ENCODE measurements at places on chromosomes 1 and 21.

- DNase-seq, result no peak
These were observed 118.5 kb downstream of the ZMYM4 start for GRCh38 chr1:35386959-35387358.

DNA sequence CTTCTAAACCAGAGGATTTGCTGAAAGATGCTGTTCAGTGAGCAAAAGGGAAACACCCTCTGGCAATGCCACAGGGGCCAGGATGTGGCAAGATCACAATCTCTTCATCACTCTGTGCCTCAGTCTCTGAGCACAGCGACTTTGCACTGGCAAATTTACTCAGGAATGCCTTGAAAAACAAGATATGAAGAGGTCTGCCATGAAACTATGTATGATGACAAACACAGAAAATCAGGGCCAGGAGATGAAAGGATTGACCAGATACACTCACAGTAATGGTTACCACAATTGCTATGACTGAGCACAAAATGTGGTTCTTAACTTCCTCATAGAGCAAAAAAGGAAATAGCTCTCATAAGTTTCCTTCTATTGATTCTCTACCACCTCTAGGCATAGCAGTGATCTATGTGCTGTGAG is 5.8 kb downstream of the TTC13 start:
- DNase-seq, result no peak

DNA sequence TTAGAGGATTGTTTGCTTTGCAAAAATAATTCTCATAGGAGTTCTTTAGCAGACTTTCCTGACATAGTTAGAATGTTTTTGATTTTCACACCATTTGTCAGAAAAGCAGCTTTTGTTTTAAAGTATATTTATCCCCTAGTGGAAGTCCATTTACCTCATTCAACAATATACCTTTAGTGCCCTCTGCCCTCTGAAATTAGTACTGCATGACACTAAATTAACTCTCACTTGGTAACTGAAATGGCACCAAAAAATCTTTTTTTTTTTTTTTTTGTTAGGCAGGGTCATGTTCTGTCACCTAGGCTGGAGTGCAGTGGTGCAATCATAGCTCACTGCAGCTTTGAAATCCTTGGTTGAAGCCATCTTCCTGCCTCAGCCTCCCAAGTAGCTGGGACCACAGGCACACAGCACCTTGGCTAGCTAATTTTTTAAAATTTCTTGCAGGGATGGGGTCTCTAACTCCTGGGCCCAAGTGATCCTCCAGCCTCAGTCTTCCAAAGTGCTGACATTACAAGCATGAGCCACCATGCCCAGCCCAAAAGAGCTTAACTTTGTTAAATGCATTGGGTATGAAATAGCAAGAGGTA is 13.6 kb downstream of the LRRC42 start:
- DNase-seq, result no peak

GRCh38 chr1:230621324-230622030 is 20.8 kb upstream of the COG2 start:
- DNase-seq, result no peak

- no peak for DNase-seq
These were observed 110.6 kb downstream of the HS2ST1 start for GRCh38 chr1:87024936-87025540.

Data from osteocyte (in vitro differentiated cells).